ENCODE measurements at places on chromosomes 7 and 10.

DNA sequence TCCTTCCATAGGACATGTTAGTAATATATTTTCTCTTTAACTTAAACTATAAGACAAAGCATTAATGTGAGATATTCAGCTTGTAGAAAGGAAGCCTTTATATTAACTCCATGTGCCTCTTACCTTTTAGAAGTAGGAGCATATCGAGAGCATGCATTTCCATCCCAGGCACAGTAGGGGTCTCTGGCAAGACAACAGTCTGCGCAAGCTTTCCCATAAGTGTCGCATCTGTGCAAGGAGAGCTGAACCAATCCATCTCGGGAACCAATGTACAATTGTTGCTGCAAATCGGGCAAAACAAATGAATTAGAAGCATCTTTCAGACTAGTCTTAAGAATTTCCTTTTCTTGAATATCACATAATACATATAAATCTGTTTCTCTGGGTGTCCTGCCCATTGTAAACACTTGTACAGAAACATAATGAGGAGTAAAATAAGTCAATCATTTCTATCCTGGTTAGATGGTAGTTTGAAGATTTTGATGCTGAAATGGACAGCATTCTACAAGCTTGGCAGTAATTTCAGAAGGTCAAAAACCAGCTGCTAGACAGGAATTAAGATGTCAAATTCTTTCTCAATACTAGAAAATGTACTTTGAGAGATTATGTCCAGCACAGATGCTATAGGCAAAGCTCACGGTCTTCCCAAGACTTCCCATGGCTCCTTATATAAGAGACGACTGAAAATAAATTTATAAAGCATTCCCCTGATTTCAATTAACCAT lies 171.8 kb downstream of the SEMA3D start:
- H3K36me3 ChIP-seq, result no peaks in the 10 kb centered on the region
- H3K4me1 ChIP-seq, result no peaks in the 10 kb centered on the region
- no peak overlapping the region for H3K4me3 ChIP-seq
- DNase-seq, result no peak
- no peak overlapping the region for H3K27ac ChIP-seq

DNA sequence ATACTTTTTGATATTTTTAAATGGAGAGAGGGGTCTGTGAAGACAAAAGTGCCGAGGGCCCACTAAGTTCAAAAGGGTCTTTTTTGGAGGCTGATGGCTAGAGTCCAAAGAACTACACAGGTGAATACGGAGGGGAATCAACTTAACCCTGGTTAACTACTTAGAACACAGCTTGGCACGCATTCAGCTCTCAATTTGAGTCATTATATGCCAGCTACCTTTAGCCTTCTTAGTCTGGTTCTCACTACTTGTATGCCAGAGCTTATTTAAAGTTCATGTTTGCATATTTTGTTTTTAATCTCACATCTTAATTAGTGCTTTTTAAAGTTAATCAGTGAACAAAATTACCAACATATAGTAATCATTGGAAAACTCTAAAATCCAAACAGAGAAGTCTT lies 80.8 kb downstream of the VWDE start:
- no peak overlapping the region for H3K27ac ChIP-seq
- no peaks in the 10 kb centered on the region for H3K4me1 ChIP-seq
- H3K4me3 ChIP-seq, result no peak overlapping the region
- H3K27me3 ChIP-seq, result no peaks in the 10 kb centered on the region
- no peak for DNase-seq

GRCh38 chr7:1893036-1893435 lies 223.0 kb downstream of the ELFN1 start:
- no peak overlapping the region for H3K27ac ChIP-seq
- no peak overlapping the region for H3K4me3 ChIP-seq
- peaks cover 57% of the 10 kb centered on the region for H3K36me3 ChIP-seq
- H3K27me3 ChIP-seq, result no peaks in the 10 kb centered on the region
- no peak for DNase-seq
- H3K4me1 ChIP-seq, result peaks cover 9% of the 10 kb centered on the region

DNA sequence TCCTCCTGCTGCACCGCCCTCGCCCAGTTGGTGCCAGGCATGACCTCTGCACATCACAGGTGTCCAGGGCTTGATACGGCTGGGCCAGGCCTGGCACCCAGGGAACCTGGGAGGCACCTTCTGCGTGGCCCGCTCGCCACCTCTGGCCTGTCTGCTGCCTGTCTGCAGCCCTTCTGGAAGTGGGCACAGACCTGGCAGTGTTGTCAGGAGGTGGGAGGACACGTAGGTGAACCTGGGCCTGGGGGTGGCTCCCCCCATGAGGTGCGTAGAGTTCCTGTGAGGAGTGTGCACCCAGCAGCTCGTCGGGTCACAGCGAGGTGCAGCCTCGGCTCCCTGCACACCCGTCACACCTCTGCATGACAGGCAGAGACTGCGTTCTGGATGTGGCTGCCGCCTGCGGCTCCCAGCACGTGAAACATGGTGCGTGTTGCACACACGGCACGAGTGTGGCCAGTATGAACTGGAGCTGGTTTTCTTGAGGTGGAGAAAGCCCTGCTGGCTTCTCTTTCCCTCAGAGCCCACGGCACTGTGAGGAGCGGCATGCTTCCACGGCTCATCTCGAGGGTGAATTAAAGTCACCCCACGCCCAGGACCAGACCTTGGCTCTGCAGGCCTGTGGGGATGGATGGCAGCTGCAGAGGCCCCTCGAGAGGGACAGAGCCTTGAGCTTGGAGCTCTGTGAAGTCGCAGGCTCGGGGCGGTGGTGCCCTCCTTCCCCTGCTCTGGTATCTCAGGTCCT lies 24.8 kb downstream of the INPP5A start:
- no peak overlapping the region for H3K27ac ChIP-seq
- no peak for DNase-seq
- peaks cover 23% of the 10 kb centered on the region for H3K4me1 ChIP-seq
- no peak overlapping the region for H3K4me3 ChIP-seq
- no peaks in the 10 kb centered on the region for H3K27me3 ChIP-seq

- no peaks in the 10 kb centered on the region for H3K27me3 ChIP-seq
- no peak overlapping the region for H3K4me3 ChIP-seq
- no peaks in the 10 kb centered on the region for H3K36me3 ChIP-seq
- H3K4me1 ChIP-seq, result peaks cover 5% of the 10 kb centered on the region
- peak; percentile 73 for DNase-seq
- no peak overlapping the region for H3K27ac ChIP-seq
Observed at GRCh38 chr10:52818019-52818418, 45.4 kb upstream of the MBL2 start.

Data from thymus (tissue), 14 donors.